ENCODE measurements at places on chromosomes 5 and 9.

- no peak for DNase-seq
Observed at GRCh38 chr9:37408933-37409710, 13.4 kb upstream of the GRHPR start.

- no peak for DNase-seq
Observed at GRCh38 chr5:147642666-147643065, 132.8 kb upstream of the DPYSL3 start.

DNA sequence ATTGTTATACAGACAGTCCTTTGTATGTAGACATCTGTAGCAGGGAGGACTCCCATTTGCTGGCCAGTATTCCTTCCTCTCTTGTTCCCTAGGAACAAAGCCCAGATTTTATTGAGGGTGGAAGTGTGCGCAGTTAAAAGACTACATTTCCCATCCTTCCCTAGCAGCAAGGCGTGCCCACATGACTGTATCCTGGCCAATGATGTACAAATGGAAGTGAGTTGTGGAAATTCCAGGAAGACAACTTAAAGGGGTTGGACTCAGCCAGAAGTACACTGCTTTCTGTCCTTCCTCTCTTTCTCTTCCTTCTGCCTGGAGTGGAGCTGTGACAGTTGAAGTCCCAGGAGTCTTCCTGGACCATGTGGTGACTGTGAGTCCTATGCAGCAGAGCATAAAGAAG lies 89.0 kb downstream of the HRH2 start:
- DNase-seq: no peak

- DNase-seq: peak; percentile 45
Observed at GRCh38 chr5:149636861-149637246, 55.6 kb downstream of the ARHGEF37 start.

DNA sequence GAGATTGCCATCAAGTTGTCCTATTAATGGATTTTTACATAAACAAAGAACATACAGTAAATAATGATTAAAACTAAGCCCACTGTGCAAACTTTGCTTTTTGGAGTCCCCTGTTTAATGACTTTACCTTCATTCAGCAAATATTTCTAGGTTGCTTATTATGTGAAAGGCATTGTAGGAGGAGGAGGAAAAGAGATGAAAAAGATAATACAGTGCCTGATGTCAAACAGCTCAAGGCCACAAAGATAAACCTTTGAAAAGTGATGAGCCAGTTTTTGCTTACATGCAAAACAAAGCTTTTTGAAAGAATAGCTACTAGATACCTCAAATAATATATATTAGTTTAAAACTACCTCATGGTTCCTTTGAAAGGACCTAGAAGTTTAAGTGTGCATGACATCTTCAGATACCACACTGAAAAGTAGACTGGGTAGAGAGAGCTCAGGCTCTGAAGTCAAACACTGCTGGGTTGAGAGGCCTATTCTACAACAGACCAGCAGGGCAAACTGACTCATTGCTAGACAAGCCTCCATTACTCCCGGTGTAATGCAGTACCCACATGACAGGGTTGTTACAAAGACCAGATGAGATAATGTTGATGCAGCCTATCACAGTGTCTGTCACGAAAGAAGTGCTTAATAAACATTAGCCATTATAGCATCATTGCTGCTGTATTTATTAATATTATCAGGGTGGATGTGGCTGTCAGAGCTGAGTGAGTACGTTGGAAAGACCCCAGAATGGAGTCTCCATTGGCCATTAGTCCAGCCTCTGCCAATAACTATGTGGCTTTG lies 11.8 kb downstream of the DEPDC1B start:
- DNase-seq: no peak

DNA sequence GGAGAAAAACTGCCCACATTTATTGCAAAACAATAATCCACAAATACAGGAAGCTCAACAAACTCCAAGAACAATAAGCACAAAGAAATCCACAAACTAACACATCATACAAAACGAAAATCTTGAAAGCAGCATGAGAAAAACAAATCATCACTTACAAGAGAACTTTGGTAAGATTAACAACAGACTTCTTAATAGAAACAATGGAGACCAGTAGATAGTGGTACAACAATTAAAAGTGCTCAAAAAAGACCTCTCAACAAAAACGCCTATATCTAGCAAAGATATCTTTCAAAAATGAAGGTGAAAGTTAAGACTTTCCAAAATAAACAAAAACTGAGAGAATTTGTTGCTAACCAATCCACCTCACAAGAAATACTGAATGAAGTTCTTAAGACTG lies 38.4 kb downstream of the CDKL3 start:
- no peak for DNase-seq

GRCh38 chr5:133250527-133250926 lies 198.7 kb downstream of the HSPA4 start:
- DNase-seq: no peak

GRCh38 chr9:86946201-86947145 lies 833 bp downstream of the GAS1 start:
- peak; percentile 27 for DNase-seq

GRCh38 chr9:84570482-84571154 lies 98.9 kb upstream of the NTRK2 start:
- no peak for DNase-seq

GRCh38 chr5:170268884-170269283 lies 28.7 kb downstream of the LCP2 start:
- DNase-seq: no peak

DNA sequence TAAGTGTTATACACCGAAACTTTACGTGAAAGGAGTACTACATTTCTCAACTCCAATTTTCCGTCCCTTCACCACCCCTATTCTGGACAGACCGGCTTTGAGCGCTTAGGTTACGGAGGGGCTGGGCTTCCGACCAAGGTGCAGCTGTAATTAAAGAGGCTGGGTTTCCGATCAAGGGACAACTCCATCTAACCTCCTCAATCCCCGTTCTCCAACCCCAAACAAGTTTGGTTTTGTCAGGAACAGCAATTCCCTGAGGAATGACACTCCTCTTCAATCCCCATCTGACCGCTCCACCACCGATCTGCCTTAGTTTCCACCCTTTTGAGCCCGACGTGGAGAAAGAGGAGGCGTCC lies 577 bp downstream of the TUT7 start:
- no peak for DNase-seq

DNA sequence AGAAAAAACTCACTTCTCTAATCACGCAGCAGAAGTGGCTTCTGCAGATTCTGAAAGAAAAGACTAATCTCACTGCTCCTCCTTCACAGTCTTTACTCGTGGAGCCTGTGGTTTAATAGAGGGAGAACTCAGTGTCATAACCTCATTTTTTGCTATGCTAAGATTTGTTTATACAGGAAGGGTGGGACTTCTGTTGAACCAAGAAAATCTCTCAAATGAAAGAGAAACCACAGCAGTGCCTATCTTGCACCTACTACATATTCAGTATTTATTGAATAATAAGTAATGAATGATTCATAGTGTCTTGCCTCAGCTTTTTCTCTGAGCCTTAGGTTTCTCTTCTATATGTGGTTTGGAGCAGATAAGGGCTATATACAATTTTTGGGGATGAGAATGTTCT lies 136.1 kb upstream of the DMAC1 start:
- DNase-seq: no peak

GRCh38 chr5:102811972-102812371 lies 56.9 kb downstream of the PAM start:
- peak; percentile 46 for DNase-seq

DNA sequence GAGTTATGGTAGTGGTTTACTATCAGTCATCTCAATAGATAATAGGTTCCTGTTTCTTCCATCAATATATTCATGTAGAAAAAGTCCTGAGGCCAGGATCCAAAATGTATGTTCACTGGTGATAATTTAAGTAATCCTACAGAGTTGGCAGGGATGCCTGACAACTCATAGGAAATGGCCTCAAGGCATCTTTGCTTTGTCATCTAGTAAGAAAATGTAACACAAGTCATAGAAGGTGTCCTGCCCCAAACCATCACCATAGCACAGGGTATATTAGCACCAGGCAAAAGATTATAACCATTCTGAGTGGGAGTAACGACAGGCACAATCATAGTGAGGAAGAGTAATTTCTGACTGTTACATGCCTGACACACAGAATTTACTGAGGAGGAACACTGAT lies 257.0 kb downstream of the TMEM167A start:
- no peak for DNase-seq

DNA sequence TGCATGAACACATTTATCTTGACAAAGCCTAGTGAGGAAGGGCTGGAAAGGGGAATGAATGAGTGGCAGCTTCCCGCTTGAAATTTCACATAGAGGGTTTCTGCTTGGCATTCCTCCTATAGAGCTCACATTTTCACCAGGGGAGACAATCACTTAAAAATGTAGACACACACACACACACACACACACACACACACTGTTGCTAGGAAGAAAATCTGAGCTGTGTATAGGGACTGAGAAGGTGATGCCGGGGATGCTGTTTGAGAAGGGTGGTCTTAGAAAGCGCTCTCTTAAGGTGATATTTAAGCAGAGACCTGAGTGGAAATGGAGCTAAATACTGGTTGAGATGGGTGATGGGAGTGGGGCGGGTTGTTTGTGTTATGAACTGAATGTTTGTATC lies 70.4 kb downstream of the LRRC70 start:
- no peak for DNase-seq

DNA sequence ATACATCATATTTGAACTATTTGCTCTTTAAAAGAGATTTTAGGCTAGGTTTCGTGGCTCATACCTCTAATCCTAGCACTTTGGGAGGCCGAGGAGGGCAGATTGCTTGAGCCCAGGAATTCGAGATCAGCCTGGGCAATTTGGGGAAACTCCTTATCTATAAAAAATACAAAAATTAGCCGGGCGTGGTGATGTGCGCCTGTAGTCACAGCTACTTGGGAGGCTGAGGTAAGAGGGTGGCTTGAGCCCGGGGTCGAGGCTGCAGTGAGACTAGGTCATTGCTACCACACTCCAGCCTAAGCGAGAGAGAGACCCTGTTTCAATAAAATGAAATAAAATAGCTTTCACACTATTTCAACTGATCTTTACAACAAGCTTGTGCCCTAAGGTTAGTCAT lies 500 bp upstream of the MRPL22 start:
- DNase-seq: no peak

DNA sequence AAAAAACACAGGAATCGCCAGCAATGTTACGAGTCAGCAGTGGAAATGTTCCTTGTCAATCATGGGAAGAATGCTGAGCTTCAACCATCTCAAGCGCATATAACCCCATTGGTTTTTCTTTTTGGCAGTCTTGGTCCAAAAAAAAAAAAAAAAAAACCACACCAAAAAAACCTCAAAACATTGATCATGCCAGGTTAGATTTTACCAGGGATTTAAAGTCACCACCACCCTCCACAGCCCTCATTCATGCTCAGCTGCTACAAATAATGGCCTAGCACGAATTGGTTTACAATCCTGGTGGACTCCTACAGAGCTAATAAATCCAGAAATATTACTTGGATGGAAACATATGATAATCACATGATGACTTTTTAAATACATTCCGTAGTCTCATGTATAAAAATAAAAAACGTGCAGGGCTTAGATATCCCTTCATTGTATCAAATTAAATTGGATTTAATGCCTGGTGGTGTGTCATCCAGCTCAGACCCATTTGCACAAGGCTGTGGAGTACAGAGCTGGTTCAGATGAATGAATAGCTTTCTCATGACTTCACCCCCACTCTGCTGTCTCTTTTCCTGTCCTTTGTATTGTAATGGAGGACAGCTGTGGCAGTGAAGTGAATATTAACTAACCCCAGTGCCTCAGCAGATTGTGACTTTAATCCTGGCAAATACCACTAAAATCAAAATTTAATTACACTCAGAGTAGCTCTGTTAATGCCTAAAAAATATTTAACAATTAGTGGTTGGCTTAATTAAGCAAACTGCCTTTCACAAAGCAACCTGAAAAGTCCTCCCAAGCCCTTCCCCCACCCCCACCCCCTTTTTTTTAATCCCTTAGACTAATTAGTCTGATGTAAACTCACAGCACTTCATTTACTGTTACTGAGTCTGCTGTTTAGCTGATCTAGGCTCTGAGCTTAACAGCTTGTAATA lies 626.5 kb upstream of the ZNF608 start:
- DNase-seq: peak; percentile 25

DNA sequence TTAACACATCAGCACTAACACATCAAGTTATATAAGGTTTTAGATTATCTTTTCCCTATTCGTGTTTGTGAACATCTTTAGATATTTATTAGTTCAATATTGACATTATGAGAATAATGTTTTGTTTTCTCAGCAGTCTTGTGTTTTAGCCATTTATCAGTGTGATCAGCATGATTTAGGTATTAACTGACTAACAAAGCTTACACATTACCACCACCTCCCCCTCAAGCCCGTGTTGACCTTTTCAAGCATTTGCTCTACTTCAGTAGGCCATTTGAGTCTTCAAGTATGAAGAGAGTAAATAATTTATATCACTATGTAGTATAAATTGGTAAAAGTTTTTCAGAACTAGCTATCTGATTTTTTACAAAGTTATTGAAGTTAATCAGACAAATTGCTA lies 6.9 kb downstream of the PBX3 start:
- no peak for DNase-seq

DNA sequence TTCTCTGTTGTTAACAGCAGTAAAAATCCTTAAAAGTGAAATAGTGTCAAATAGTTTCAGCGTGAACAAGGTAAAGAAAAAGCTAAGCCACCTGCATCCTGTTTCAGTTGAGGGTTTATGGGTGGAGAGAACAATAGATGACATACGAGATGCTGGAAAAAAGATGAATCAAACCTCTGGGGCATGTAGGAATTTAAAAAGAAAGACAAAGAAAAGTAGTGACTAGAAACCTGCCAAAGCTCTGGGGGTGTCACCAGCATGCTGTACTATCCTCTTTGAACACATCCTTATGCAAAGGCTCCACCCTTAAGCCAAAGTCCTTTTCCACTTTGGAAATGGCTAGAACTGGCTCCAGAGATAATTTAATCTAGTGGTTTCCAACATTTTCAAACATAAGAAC lies 22.2 kb downstream of the SCAI start:
- no peak for DNase-seq

GRCh38 chr5:146734936-146735577 lies 143.5 kb downstream of the PPP2R2B start:
- DNase-seq: no peak

- DNase-seq: no peak
Observed at GRCh38 chr9:107708791-107709190, 219.2 kb upstream of the KLF4 start.

DNA sequence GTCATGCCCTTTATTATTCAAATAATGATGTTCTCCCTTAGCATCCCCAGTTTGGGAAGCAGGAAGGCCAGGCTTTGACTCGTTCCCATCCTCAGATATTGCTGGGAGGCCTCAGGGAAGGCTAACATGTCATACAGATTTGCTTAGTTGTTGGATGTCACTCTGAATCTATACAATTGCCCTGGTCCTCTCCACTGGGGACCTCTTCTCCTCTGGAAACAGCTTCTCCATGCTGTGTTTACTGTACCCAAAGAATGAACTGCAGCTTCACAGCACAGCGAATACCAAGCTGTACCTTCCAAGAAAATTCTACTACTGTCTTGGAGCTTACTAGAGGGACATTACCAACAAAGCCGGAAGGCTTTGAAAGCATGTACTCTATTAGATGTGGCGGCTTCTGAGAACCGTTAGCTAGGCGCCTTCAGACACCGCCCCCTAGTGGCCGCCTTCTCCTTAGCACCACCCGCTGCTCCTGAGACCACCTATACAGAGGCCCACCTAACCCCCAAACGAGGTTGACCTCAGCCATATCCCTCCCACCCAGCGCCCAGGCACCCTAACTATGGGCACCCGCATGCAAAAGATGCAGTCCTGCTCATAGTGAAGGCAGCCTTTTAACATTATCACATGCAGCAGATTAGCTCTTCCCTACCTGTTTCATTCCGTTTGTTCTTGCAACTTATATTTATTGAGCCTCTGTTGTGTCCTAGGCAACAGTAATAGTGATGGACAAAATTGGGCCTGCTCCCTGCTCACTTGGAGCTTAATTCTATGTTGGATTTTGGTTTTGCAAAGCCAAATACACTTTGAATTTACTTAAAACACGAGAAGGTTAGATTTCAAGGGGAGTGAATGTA lies 34.9 kb upstream of the FOXI1 start:
- DNase-seq: no peak

All from NCI-H1092 (cell line).